ENCODE measurements at places on chromosomes 7 and 10.

GRCh38 chr10:128940081-128940480 lies 527.0 kb upstream of the MGMT start:
- no peak for DNase-seq

- no peak for DNase-seq
Measured at GRCh38 chr7:93902777-93903423, 3.5 kb upstream of the GNGT1 start.

DNA sequence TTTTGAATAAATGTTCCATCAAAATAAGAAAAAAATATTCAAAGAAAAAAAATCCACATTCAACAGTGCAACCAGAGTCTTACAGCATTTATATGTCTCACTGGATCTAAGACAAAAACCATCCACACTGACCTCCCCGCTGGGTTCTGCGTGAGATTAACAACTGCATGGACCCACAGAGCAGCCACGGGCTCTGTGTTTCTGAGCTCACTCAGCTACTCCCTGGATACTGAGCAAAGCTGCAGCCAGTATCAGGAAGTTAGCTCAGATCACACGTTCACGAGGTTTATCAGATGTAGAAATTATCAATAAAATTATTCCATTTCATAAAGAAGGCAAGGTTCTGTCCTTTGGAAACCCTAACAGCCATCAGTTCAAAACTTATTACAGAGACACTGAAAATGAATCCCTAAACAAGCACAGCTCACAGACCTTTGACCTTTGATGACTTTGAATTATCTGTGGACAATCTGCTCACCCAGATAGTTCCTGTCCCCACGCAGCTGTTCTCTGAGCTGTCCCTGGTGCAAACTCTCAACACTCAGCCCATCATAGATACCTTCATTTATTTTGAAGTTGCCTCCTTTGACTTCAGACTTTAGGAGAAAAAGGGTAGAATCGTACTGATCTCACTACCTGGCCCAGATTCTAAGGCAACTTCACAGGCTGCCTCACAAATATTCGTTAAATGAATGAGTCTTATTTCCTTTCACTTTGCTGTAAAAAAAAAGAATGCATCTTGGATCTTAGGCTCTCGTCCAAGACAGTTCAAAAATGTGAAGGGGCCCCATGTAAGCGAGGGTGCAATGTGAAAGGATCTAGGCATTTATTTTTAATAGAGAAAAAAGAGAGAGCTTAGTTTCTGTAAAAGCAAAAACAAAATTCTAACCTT lies 67.7 kb upstream of the SVIL start:
- no peak for DNase-seq

DNA sequence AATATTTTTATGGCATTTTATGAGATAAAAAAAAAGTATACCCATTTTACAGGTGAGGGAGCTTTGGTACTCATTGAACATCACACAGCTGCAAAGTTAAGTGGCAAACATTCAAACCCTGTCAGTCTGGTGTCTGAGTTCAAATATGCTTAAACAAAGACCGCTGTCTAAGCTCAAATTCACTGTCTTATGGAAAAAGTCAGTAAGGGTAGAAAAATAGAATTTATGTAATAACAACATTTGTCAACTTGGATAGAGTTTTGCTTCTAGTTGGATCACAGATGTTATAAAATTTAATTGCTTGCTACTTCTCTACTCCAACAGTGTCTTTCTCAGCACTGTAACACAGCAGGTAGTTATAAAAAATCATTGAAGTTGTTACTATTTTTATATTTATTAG lies 161.7 kb upstream of the CSTF2T start:
- no peak for DNase-seq

DNA sequence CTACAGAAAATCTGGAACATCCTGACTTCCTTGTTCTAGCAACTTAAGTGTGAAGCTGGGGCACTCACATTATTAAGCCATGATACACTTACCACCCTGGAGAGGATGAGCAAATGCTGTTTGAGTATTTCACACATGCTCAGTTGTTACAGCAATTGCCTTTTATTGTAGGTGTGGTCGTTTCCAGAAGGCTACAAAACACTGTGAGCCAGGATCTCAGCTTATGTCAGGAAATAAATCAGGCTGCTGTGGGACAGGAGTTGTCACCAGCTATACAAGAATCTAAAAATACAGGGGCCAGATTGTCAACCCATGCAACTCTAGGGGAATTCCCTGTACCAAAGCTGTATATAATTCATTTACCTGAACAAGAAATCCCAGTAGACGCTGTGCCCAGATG lies 273.3 kb upstream of the SP4 start:
- DNase-seq: no peak

- no peak for DNase-seq
Measured at GRCh38 chr7:121406944-121407343, 10.8 kb upstream of the FAM3C start.

GRCh38 chr10:60816628-60817397 lies 38.5 kb downstream of the CDK1 start:
- DNase-seq: peak; percentile 69

- no peak for DNase-seq
Measured at GRCh38 chr7:27111042-27111750, 8.7 kb upstream of the HOXA2 start.

DNA sequence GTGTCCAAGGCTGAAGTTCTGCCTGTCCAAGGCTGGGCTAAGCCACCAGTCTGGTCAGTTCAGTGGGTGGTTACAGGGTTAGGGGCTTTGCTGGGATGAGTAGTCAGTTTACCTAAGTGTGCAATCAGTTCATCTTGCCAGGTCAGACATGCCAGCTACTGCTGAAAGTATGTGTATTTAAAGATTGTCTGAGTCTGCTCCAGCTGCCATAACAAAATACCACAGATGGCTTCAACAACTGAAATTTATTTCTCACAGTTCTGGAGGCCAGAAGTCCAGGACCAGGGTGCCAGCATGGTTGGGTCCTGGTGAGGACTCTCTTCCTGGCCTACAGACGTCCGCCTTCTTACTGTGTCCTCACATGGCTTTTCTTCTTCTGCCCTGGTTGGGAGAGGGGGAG lies 52.4 kb upstream of the TNS3 start:
- DNase-seq: no peak

DNA sequence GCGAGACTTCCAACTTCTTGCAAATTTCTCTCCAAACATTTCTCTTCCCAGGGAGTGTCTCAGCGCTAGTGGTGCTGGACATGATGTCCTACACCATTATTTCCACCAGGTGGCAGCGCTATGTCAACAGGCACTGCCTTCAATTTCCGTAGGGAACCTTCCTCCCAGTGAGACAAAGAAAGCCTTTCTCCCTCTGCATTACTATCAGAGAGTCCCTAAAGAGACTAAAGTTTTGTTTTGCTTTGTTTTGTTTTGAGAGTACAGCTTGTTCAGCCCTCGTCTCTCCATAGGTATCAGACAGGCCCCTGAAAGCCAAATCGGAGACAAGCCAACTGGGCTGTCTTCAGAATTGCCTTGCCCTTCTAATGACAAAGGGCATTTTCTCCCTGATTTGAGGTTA lies 44.2 kb upstream of the GGCT start:
- peak; percentile 42 for DNase-seq

DNA sequence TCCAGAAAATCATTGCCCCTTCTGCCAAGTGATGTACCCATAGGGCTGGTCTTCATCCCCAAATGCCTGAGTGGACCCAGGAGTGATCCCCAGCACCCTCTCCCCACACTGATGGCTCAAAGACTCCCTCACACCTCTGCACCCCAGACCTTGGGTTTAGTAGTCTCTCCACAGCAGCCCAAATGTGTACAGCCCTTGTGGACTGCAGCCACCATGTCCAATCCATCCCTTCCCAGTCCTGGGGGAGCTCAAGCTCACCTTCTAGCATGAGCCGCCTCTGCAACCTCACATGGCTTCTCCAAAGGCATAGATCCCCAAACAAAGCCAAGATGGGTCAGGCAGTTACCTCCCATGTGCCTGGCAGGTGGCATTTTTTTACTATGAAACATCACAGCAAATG lies 50.1 kb downstream of the PRLHR start:
- no peak for DNase-seq

- no peak for DNase-seq
Measured at GRCh38 chr10:51170518-51171245, 96.4 kb downstream of the PRKG1 start.

- DNase-seq: no peak
Measured at GRCh38 chr10:88765816-88766215, 6.0 kb downstream of the LIPN start.

GRCh38 chr10:29681676-29682448 lies 47.1 kb upstream of the SVIL start:
- peak; percentile 58 for DNase-seq

- DNase-seq: no peak
Measured at GRCh38 chr10:92327445-92328433, 36.8 kb downstream of the MARCHF5 start.

DNA sequence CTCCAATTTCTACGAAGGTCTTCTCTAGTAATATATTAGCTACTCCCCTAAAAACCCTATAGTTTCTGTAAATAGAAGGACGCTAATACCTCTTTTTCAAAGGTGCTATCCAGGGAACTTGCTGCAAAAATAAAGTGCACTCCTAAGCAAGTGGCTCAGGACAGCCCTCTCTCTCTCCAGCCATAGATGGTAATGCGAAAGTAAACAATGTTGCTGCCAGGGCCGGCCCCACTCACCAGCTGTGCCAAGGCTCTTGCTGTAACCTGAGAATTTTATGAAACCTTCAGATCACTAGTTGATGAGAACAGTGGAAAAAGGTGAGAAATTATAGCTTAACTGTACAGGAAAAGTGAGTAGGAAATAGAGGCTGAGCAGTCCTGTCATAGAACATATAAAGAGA lies 10.9 kb upstream of the TAS2R39 start:
- DNase-seq: no peak

- no peak for DNase-seq
Measured at GRCh38 chr10:7559386-7559785, 107.4 kb downstream of the ITIH5 start.

GRCh38 chr7:80932536-80932935 lies 13.7 kb upstream of the SEMA3C start:
- no peak for DNase-seq

DNA sequence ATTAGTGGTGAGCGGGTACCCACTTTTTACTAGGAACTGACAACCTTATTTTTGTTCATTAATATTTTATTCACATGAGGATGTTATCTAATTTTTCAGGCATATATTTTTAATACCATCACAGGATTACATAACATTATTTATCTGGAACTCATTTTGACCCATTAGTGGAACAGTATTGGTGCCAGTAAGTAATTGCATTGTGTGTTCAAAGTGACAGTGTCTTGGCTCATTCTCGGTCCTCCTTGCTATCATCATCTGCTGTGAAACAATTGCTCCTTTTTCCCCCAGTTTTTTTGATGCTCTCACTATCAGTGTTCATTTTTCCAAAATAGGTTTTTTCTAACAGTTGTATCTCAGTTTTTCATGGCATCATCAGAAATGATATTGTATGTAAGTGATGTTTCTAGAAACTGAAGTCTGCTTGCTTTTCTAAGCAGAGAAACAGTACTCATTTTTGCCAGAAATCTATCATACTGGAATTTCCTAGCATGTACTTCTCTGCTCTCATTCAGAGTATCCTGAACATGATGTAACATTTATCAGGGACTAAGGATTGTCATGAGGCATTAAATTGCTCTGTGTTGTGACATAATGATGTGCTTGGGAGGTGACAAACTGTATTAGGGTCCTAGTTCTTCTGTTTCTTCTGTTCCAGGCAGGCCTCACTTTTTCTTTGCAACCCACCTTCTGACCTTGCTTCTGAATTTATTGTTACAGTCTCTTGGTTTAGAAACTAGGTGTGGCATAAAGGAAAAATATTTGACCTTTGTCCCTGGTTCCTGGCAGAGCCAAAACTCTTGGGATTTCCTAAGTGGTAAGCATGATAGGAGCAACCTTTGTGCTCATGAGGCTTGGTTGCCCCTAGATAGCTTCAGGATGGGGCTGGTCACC lies 4.2 kb downstream of the NUB1 start:
- no peak for DNase-seq

DNA sequence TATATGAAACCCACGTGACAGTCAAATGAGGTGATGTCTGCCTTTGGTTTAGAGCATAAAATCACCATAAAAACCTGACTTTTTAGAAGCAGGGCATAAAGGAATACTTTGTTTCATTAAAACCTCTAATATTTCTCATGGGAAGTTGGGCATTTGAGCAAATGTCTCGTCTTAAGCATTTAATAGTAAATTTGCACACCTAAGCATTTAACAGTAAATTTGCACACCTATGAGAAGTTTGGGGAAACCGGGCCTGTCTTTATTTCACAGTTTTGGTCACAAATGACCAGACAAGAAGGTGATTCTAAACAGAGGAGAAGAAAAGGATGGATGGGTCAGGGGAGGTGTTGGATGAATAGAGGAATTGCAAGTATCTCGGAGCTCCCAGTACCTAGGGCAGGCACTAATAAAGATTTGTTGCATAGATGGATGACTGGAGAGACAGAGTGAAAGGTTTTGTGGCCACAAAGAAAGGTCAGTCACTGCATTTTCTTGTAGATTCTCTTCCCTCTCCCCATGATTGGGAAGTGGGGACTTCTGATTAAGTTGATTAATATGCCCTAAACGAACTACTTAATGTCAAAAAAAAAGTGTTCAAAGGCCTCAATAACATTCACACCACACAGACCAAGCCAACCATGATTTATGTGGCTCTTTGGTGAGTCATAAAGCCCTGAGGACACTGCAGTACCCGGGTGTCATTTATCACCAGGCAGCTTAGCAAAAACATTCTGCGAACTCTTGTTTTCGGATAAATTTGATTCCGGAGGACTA lies 158.2 kb downstream of the SPAG6 start:
- DNase-seq: no peak

GRCh38 chr7:158766570-158767281 lies 62.1 kb upstream of the NCAPG2 start:
- no peak for DNase-seq

GRCh38 chr7:112252141-112252540 lies 45.6 kb downstream of the ZNF277 start:
- no peak for DNase-seq

- DNase-seq: no peak
Measured at GRCh38 chr10:82091413-82091812, 216.4 kb downstream of the NRG3 start.

GRCh38 chr10:3027866-3028265 lies 39.5 kb upstream of the PFKP start:
- DNase-seq: no peak
